Colonic mucosa (tissue), 4 donors: ENCODE measurements at places on chromosomes 1 and 21.
A peak's percentile ranks its signal among the peaks of the same experiment; 100 is the strongest.

- DNase-seq: peak; percentile 72
Measured at GRCh38 chr21:32572574-32573420, 12.5 kb downstream of the TCP10L start.

- DNase-seq: no peak
Measured at GRCh38 chr1:207444514-207445217, 9.5 kb upstream of the CR2 start.

- DNase-seq: peak; percentile 67
Measured at GRCh38 chr1:234611847-234612351, 1.9 kb upstream of the IRF2BP2 start.

GRCh38 chr1:117930173-117930447, 571 bp downstream of the WDR3 start:
- no peak for DNase-seq

GRCh38 chr1:200783926-200784325, 45.2 kb downstream of the CAMSAP2 start:
- no peak for DNase-seq

DNA sequence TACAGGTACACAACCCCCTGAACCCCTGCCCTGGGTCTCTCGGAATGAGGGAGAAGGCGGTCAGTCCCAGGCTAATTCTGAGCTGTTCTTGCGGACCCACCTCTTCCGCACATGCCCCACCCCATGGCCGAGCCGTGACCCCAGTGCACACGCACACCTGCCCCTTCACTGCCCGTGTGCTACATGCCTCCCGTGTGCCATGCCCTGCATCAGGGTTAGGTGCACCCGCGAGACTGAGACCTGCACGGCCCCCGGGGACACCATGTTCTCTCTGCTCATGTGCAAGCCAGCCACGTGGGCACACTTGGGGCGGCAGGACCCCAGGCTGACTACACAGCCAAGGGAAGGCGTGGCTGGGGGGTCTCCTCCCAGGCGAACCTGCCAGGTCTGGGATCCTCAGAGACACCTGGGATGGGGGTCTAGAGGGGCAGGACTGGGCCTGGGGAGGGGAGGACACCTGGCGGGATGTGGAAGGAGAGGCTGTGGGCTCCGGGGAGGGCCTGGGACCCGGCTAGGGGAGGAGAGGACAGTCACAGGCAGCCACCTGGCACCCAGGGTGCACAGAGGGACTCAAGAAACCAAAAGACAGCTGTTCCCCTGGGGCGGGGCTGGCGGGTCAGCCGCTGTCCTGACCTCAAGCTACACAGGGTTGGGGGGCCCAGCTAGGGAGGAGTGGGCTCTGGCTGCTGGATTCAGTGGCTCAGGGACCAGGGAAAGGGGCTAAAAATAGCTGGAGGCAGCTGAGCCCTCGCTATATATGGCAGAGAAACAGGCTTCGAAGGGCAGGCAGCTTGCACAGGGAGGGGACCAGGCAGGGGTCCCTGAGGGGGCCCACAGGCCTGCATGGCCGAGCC, 133.4 kb downstream of the CASZ1 start:
- no peak for DNase-seq

DNA sequence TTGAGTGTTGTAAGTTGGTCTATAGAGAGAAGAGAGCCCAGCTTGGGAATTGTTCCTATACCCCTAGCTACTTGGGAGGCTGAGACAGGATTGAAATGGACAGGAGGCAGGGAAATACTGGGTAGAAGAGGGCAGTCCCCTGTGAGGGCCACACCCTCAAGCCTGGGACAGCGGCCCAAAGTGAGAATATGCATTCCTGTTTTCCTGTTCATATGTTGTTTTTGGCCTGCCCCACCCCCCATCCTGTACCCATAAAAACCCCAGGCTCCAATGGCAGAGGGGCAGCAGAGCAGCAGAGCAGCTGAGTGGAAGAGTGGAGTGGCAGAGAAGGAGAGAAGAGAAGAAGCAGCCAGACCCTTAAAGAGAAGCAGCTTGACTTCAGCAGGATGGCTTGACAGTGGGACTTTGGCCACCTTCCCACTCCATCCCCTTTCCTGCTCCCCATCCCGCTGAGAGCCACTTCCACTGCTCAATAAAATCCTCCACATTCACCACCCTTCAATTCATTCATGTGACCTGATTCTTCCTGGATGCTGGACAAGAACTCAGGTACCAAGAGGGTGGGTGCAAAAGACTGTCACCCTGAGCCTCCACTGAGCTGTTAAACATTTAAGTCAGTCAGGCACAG, 70.6 kb upstream of the PUM1 start:
- no peak for DNase-seq

DNA sequence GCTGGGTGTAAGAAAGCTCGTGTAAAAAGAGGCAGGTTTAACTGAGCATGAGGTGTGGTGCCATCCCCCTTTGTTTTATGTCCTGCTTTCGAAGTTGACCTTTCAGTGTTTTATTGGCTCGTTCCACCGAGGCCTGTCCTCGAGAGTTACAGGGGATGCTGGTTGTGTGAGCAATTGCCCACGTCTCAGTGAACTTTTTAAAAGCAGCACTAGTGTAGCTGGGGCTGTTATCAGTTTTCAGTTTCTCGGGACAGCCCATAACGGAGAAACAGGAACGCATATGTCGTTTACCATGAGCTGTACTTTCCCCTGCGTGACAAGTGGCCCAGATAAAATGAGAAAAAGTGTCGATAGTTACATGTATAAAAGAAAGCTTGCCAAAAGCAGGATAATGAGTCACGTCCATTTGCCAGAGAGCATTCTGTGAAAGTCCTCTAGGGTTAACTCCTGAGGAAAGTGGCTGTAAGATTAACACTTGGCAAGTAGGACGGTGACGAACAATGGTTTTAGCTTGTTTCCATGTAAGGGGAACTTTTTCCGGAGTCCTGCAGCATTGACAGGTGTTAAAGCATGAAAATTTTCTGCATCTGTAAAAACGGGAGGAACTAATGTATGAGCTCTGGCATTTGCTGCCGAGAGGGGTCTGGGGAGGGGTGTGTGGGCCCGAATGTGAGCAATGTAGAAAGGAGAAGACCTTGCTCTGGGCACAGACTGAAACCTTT, 7.8 kb upstream of the LRRC47 start:
- no peak for DNase-seq

GRCh38 chr1:55214212-55214933, 791 bp downstream of the USP24 start:
- DNase-seq: peak; percentile 68

GRCh38 chr21:42560517-42561179, 47.0 kb downstream of the SLC37A1 start:
- DNase-seq: no peak

DNA sequence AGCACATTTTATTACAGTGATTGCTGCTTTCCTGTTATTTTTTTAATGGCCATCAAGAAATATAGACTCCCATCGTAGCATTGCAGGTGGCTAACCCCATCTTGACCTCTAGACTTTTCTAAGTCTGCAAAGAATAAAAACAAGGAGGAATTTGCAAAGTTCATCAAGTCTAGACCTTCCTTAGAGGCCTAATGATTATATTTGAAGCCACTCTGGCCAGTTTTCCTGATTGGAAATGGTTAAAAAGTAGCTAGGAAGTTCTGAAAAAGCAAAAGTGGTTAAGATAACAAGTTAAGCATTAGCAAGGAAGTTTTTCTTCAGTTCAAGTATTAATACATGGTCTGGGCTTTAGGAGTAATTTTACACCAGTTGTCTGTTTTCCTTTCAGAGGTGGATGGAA, 16.7 kb upstream of the KCNJ15 start:
- no peak for DNase-seq

GRCh38 chr1:25360596-25361581, 22.8 kb downstream of the TMEM50A start:
- no peak for DNase-seq

DNA sequence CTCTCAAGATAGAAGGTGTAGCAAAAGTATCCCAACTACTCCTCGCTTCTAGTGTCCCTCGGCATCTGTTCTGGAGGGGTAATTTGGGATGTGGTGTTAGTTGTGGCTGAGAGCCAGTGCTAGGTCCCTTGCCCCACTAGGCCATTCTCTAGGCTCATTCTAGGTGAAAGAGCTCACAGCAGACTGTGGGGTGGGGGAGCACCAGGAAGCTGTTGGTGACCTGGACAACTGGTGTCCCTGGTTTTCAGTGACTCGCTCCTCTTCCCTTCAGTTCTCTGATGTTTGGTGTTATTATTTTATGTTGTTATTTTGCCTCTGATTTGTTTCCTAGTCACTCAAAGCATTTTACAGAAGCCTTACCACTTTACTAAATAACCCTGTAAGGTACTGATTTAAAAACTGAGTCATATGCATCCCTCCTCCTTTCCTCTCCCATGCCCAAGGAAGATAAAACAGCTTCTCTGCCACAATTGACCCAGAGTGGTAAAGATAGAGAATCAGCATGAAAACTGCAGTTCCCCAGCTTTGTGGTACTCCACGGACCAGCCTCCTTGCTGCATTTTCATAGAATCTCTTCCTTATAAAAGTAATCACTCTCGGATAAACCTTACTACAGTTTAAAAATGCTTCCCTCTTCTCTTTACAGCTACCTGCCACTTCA, 14.1 kb downstream of the DYRK3 start:
- DNase-seq: no peak

- no peak for DNase-seq
Measured at GRCh38 chr1:183810756-183811544, 6.0 kb downstream of the RGL1 start.

DNA sequence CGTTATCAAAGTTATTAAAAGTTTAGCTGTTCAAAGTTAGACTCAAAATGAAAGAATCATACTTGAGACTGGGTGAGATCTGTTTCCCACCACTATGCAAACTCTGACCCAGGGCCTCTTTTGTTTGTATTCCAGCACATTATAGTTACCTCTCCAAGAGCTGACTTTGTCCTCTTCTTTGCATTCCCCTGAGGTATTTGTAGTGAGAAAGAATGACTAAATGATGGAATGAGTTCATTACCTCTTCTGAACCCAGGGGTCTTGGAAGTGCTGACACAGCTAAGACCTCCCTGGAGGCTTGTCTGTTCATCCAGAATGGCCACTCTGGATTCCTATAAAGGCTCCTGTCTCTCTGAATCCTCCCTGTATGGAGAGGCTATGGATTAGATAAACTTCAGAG, 62.4 kb downstream of the FGGY start:
- DNase-seq: no peak

DNA sequence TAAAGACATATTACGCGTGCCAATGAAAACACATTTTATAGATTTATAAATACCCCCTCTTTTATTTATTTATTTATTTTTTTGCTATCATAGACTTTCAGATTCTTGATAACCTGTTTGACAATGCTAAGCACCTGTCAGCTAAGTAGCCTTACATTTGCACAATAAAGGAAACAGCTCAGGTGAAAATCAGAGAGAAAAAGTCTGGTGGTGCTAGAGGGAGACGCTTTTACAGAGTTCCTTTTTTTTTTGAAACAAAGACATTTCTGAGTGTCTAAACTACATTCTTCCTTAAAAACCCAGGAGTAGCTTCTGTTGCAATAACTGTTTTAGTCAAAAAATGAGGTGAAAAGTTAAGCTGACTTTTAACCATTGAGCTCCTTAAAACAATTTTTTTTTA, 1611.6 kb downstream of the NCAM2 start:
- no peak for DNase-seq

DNA sequence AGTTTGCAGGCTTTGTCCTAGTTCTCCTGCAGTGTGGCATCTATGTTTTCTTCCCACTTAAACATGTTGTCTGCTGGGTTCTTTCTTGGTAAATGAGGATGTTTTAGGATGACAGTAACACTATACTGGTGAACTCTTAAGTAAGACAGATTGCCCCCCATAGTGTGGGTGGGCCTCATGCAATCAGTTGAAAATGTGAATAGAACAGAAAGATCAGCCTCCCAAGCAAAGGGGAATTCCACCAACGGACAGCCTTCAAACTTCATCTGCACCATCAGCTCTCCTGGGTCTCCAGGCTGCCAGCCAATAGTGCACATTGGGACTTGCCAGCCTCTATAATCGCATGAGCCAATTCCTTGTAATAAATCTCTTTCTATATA, 10.7 kb upstream of the TARBP1 start:
- no peak for DNase-seq

DNA sequence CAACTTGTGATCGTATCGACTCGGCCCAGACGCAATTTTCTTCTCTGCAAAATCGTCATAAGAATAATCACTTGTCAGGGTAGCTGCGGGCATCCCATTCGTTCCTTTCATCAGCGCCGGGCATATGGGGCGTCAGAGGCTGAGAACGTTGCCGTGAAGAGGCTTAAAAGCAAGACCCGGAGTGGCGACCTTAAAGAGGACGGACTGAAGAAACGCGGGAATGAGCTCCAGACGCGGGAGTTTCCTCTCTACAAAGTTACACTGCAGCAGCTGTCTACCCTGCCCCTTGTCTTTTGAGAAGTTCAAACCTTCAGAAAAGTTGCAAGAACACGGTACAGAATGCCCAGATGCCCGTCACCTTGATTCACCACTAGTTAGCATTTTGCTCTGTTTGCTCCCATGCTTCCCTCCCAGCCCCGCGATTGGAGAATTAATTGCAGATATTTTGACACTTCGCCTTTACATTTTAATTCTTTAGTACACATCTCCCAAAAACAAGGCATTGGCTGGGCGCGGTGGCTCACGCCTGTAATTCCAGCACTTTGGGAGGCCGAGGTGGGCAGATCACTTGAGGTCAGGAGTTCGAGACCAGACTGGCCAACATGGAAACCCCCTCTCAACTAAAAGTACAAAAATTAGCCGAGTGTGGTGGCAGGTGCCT, 967 bp downstream of the CENPS start:
- DNase-seq: peak; percentile 37

- DNase-seq: no peak
Measured at GRCh38 chr1:107707111-107707510, 257.9 kb downstream of the VAV3 start.

DNA sequence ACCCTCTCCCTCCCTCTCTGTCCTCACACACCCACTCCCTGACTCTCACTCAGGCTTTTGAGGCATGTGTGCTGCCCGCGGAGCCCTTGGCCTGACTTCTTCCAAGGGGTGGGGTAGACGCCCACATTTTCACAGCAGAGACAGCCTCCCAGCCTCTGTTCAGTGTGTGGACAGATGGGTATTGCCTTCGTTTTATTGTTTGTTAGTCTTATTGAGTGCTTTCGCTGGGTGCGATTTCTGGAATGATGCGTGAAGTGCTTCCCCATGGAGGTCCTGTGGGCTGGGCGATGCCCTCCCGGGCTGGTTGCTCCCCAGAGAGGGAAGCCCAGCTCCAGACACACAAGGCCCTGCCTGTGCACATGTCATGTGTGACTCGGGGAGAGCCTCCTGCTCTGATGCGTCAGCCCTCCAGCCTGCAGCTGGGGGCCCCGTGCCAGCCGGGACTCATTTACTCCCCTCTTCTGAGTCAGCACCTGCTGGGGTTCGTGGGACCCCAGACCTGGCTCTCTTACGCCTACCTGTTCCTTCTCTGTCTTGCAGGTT, 14.7 kb downstream of the PDXK start:
- peak; percentile 46 for DNase-seq
